ENCODE measurements at places on chromosomes 7 and 10.

GRCh38 chr7:121076350-121077164, 88.0 kb downstream of the CPED1 start:
- DNase-seq, result no peak

DNA sequence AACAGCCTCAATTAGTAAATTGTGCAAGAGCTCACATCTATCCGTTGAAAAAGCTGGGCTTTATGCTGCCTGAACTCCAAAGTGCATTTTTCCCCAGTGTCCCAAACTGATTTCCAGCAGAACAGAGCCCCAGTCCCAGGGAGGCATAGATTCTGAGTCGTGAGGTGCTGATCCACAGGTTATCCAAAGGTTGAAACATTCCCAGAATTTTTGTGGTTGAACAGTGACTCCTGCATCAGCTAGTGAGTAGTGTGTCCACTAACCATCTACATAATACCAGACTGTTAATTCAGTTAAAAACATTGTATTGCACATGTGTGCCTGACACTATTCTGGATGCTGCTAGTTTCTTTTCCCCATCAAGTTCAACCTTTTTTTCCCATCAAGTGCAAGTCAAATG, 761.5 kb downstream of the GATA3 start:
- no peak for DNase-seq

DNA sequence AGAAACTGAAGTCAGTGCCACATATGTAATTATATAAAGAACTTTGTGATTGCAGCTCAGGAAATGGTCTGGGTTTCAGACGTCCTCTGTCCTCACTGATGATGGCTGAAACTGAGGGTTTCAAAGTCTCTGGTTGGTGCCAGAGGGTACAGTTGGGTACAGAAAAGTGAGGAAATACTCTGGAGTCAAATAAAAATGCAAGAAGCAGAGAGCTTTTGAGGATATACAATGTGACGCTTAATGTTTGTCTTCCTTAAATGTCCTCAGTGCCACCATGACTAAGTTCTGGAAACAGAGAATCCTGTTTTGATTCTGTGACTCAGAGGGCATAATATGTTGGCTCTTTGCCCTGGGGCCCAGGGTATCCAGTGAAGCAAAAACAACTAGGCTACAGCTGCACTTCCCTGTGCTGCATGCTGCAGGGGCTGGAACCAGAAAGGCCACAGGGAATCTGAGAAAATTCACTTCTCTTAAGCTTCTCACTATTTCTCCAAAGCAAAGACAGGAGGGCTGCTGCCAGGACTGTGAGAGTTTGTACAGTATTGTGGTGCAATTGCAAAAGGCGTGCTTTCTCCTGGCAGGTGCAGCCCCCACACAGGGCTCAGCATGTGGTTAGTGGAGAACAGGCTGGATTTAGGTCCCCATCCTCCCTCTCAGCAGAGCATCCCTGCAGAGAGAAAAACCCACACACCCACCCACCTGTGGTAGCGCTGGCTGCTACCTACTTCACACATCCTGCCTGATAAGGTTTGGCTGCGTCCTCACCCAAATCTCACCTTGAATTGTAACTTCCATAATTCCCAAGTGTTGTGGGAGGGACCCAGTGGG, 169.5 kb upstream of the SVIL start:
- peak; percentile 25 for DNase-seq

GRCh38 chr7:115338016-115338415, 416.1 kb downstream of the MDFIC start:
- DNase-seq, result no peak

DNA sequence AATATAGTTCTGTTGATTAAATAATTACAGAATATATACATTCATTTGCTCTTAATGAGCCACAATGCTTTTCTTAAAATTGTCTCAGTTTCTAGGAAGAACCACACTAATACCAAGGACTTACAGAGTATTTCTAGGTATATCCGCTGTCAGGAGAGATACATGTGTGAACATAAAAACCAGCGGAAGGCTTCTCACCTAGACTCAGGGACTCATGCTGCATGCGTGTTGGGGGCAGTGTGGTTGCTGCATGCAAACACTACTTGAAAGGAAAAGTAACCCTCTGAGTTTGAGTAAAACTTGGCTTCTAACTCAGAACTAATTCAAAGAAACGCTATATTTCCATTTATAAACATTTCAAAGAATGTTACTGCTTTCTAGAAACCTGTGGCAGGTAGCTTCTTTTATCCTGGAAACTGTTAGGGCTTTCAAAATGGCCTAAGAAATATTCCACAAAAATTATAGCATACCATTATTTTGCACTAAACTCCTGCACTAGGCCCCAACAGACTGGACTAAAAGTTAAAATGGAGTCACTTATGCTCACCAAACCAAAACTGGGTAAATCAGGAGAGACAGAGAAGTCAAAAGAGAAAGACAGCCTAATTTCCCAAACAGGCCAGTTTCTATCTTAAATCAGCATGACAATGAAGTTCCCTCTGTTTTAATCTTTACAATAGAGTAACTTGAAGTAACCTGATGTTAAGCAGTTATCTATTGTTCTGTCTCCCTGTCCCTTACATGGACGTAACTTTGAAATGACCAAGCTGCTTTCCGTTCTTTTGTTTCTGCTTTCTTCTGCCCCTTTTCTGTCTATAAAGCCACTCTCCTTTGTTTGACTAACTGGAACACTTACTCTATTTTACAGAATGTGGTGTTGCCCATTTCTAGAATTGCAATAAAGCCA, 95.2 kb upstream of the FAM133B start:
- DNase-seq, result no peak

GRCh38 chr10:104938031-104938430, 296.9 kb downstream of the SORCS3 start:
- no peak for DNase-seq

DNA sequence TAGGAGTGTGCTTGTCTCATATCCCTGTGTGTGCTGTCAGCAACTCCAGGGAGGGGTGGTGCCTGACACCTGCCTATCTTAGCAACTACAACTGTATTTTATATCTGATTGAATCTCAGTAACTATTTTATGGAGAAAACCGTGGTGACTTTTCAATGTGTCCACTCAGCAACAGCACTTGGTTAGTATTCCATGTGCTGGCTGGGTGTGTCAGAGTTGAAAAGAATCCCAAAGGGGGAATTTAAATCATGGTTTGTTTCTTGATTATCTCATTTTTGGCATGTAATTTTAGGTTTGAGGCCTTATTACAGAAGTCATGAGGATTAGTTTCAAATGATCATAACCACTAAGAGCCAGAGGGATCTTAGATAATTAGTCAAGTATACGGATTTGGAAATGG, 425.7 kb upstream of the FZD8 start:
- DNase-seq, result no peak

DNA sequence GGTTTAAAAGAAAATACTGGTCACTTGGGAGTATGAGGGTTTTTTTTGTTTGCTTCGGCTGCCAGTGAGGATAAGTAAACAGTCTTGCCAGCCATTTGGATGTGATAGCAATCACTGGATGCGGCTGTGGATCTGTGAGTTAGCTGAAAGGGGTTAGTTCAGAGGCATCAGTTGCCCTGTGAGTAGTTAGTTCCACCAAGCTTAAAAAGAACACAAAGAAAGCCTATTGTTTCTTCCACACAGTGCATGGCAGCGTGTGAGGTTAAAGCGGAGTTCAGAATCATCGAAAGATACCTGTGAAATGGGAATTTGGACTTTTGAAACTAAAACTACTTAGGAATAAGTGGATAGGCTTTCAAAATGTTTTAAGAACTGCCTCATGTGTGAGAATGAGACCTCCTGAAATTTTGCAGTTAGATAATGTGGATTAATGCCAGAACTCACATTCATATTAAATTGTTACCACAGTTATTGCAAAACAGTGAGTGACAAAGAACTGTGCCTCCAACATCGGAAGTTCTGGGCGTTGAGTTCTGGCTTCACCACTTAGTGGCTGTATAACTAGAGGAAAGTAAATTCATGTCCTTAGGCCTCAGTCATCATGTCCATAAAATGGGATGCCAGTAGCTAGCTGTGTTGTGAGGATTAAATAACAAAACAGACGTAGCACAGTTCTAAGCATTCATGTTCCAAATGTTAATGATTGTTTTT, 31.3 kb downstream of the KIAA1217 start:
- no peak for DNase-seq

GRCh38 chr10:7121154-7121797, 289.6 kb downstream of the SFMBT2 start:
- DNase-seq, result no peak

GRCh38 chr10:78471723-78472550, 438.3 kb downstream of the RPS24 start:
- no peak for DNase-seq
